ENCODE measurements at places on chromosomes 11 and 22.

DNA sequence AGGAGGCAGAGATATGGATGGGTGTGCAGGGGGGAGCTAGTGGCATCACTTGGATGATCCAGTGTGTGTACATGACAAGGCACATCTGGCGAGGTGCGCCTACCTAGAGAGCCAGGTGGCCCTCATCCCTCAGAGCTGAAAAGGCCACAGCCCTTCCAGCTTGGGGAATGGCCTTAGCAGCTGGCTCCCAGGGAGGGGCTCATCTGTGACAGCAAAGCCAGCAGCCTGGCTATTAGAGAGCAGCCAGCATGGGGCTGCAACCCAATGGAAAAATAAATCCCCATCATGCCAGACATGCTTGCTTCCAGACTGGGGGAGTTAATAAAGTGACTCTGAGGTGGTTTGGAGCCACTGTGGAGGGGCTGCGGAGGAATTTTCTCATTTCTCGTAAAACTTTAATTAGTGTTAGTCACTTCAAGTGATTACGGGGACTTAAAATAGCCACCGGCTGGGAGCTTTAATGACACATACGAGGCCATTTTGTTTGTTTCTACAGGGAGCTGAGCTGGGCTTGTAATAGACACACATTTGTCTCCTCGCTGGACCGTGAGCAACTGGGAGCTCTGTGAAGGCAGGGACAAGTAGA is 111.2 kb upstream of the ALX4 start:
- no peak for DNase-seq

GRCh38 chr11:113884361-113884836 is 9.0 kb upstream of the USP28 start:
- DNase-seq = no peak

- peak; percentile 83 for DNase-seq
Measured at GRCh38 chr22:46614025-46614931, 5.9 kb upstream of the GRAMD4 start.

DNA sequence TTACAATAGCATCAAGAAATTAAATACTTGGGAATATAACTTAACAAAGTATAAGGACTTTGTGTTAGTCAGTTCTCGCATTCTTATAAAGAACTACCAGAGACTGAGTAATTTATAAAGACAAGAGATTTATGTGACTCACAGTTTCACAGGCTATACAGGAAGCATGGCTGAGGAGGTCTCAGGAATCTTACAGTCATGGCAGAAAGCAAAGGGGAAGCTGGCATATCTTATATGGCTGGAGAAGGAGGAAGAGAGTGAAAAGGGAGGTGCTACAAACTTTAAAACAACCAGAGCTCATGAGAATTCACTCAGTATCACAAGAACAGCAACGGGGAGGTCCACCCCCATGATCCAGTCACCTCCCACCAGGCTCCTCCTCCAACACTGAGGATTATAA is 32.0 kb upstream of the CCDC134 start:
- DNase-seq = no peak

GRCh38 chr11:115418626-115419025 is 85.6 kb downstream of the CADM1 start:
- DNase-seq = no peak

- DNase-seq = peak; percentile 60
Measured at GRCh38 chr11:65780770-65781151, at the start of gene AP5B1. AP5B1 (minus strand) TSS chr11:65780976; CDS start chr11:65780591, 385 bp downstream.

DNA sequence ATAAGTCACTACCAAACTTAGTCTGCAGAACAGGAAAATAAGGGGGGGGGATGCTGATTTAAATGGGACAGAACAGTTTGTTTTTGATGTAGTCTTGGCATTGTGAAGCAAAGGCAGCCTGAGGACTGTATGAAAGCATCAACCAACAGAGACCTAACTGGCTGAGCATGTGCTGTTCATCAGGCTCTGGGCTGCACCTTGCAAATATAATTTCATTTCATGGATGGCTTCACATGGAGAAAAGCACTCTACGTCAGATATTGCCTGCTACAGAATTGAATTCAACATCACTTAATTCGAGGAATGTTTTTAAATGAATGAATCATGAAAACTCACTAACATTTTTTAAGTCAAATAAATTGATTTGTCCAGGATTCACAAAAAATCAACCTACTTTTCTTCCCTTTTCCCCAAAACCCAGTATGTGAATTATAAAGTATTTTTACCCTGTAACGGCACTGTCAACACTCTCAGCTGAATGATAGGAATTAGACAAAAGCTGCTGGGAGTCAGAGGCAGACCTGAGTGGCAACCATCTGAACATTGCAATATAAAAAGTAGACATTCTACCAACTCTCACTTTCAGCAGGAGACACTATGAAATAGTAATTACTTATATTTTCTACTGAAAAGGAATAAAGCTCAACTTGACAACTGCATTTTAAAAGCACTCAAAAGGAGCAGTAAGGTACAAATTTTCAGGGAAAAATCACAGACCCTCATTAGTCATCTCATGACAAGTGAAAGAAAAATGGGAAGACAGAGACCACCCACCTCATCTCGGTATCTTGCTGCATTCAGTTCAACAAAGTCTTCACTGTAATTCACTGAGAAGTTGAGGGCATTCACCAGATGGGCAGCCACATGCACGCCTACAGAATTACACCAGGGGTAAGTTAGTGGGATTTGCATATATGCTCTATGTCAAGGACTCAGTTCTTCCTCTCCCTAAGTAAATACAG is 47.5 kb downstream of the NOX4 start:
- DNase-seq = no peak

- no peak for DNase-seq
Measured at GRCh38 chr22:41367039-41367679, 14.6 kb upstream of the TEF start.

DNA sequence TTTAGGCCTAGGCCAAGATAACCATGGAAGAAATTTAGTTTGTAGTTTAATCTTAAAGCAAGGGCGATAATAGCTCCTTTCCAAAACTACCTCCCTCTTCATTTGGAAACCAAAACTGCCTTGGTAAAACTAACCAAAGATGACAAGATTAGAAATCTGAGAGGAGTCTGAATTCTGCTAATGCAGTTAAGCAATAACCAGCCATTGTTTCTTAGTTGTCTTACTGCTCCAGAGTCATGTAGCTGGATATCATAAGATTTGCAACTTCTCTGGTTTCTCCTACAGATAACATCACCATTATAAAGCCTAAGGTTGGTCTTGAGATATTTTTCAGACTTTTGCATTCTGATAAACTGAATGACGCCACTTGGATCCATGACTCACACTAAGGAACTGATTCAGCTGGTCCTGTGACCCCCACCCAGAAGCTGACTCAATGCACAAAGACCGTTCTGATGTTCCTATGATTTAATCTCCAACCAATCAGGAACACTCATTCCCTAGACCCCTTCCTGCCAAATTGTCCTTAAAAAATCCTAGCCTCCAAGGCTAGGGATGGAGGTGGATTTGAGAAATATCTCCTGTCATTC is 200.8 kb downstream of the LUZP2 start:
- DNase-seq = no peak

- peak; percentile 75 for DNase-seq
Measured at GRCh38 chr11:126416542-126417090, 61.1 kb downstream of the ST3GAL4 start.

GRCh38 chr22:50498322-50498890 is 9.1 kb downstream of the LMF2 start:
- no peak for DNase-seq

GRCh38 chr11:77547863-77548551 is 41.7 kb upstream of the AQP11 start:
- peak; percentile 73 for DNase-seq

GRCh38 chr22:37744589-37744988 is 47.7 kb downstream of the TRIOBP start:
- DNase-seq = no peak

GRCh38 chr11:44621140-44621681 is 55.7 kb downstream of the CD82 start:
- no peak for DNase-seq
